ENCODE measurements at places on chromosomes 5 and 9.

GRCh38 chr9:117290306-117290840 lies 124.5 kb downstream of the ASTN2 start:
- no peak for DNase-seq

DNA sequence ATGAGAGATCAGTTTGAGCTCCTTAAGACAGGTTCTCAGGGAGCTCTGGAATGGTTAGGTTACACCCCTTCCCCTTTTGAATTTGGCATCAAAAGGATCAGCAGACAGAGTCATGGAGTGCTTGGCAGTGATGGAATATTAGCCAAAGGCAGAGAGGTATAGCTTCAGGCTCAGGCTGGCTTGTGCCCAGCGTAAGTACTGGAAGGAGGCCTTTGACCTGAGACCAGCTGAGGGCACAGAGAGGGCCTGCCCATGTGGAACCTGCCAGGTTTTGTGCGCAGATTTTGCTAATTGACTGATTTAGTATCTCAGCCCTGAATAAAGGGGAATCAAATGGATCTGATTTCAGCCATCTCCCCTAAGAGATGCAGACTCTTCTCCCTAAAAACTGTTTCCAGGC lies 81.5 kb downstream of the RGS3 start:
- DNase-seq: no peak

- DNase-seq: no peak
Observed at GRCh38 chr9:136961279-136962065, 9.4 kb downstream of the LCN12 start.

GRCh38 chr5:147554261-147554817 lies 44.5 kb upstream of the DPYSL3 start:
- DNase-seq: no peak

- no peak for DNase-seq
Observed at GRCh38 chr5:168765551-168766425, 186.6 kb upstream of the PANK3 start.

GRCh38 chr9:129211686-129212085 lies 33.6 kb upstream of the IER5L start:
- DNase-seq: no peak

- DNase-seq: no peak
Observed at GRCh38 chr9:80072451-80072850, 500.7 kb downstream of the TLE4 start.

- DNase-seq: no peak
Observed at GRCh38 chr5:81242906-81243436, 9.8 kb downstream of the CKMT2 start.

- no peak for DNase-seq
Observed at GRCh38 chr9:89690334-89690912, 85.6 kb downstream of the GADD45G start.

DNA sequence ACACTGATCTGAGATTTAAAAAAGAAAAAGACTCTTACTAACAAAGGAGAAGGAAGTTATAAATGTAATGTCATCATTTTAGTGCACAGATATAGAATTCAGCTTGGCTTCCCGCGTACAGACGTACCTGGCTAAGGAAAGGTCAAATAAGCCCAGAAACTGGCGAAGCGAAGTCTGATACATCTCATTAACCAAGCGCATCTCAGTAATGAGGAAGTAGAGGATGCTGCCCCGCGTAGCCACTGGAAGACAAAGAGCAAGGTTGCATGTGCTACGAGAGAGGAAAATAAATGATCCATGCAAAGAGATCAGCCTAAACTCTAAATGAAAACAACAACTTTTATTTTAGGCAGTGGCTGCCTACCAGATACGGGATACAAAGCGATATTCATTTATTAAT lies 208.8 kb downstream of the DNAH5 start:
- DNase-seq: no peak

DNA sequence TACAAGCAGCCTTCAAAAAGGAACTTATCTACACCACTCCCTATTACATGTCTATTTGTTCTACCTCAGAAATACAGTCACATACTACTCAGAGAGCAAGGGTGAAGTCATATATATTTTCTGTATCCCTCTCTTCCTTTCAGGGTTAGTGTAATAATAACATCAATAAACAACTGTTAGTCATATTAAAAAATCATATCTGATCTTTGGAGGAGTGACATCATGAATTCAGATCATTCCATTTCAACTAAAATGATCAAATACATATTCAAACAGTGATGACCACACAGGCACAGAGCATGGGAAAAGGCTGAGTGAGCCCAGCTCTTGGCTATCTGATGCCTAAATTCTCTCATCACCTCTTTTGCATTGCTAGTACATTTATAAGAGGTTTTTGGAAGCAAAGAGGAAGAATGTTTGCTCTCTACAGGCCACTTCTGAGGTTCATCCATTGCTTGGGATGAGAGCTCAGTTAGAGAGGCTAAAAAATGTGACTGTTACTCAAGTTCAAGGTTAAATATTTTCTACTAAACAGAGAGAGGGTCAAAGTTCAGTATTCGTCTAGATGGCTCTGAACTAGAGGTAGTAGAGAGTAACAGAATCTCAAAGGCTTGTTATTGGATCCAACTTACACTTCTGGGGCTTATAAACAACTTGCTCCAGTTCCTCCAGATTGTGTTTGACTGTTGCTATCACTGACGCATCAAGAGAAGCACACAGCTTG lies 39.0 kb downstream of the RIGI start:
- DNase-seq: no peak

DNA sequence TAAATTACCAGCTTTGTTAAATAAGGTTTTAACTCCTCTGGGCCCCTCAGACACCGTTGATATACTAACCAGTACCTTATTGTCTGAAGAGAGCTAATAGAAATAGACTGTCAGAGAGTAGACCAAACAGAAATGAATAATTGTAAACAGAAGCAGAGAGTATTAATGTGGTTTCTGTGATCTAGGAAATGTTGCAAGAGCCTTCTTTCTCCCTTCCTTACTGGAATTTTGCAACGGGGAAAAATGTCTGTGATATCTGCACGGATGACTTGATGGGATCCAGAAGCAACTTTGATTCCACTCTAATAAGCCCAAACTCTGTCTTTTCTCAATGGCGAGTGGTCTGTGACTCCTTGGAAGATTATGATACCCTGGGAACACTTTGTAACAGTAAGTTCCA lies 5.1 kb downstream of the TYRP1 start:
- DNase-seq: no peak

- DNase-seq: no peak
Observed at GRCh38 chr9:217950-218349, 3.3 kb downstream of the DOCK8 start.

GRCh38 chr9:121640076-121640475 lies 11.4 kb upstream of the DAB2IP start:
- DNase-seq: peak; percentile 68

GRCh38 chr9:114958021-114958843 lies 27.8 kb upstream of the TNFSF8 start:
- no peak for DNase-seq

- DNase-seq: no peak
Observed at GRCh38 chr9:109733690-109734089, 46.3 kb upstream of the PALM2AKAP2 start.

GRCh38 chr9:87275047-87275725 lies 222.5 kb upstream of the DAPK1 start:
- DNase-seq: no peak

GRCh38 chr5:173535166-173535975 lies 81.1 kb downstream of the BOD1 start:
- no peak for DNase-seq

DNA sequence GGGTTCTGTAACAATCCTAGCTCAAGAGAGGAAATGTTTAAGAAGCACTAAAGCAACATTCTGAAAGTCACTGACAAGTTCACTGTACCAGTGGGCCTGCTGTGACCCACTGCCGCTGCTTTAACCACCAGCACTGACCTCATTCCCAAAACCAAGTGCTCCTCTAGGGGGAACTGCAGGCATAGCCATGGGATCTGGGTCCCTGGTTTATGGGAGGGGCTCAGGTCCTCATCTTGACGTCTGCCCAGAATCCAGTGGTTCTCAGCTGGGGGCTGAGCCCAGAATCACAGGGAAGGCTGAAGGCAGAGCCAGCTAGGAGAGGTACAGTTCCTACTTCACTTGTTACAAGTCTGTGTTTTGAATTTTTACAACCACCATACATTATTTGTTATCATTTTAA lies 36.1 kb upstream of the SLC2A8 start:
- DNase-seq: no peak

Measured in neural crest cell (in vitro differentiated cells).